ENCODE measurements at places on chromosomes 7 and 10.

DNA sequence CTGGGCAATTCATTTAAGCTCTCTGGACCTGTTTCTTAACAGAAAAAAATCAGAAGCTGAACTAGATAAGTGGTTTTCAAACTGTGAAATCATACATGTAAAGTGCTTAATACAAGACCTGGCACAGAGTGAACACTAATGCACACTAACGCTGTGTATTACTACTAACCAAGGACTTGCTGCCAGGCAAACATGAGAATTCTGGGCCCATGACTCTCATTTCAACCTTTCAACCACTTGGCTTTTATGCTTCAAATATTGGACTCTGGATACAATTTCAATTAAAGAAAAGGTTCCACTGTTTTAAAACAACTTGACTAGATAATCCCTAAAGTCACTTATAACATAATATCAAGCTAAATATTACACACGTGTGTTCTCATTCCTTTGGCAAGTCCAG, 73.4 kb downstream of the SRPK2 start:
- DNase-seq: no peak

- no peak for DNase-seq
These were observed 558.7 kb upstream of the FOXK1 start for GRCh38 chr7:4123346-4123745.

DNA sequence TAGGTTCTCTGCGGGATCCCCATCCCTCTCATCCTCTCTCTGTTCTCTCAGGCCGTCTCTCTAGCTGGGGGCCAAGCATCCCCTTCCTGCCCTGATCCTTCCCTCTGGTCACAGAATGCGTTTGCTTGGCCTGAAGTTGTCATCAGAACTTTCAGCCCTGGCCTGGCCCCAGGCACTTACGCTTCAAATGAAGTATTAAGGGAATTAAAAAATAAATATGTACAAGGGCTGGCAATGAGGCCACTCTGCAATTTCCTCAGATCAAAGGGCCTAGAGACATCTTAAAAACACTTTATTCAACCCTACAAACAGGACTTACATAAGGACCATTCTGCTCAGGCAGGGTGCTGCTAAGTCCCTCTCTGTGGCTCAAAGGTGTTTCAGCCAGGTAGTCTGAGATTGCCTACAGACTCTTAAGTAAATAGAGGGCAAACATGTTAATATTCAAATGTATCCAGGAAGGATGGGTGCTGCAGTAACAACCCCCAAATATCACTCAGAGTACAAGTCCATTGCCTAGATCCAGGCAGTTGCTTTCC, 16.0 kb downstream of the SFTPD start:
- DNase-seq: no peak

DNA sequence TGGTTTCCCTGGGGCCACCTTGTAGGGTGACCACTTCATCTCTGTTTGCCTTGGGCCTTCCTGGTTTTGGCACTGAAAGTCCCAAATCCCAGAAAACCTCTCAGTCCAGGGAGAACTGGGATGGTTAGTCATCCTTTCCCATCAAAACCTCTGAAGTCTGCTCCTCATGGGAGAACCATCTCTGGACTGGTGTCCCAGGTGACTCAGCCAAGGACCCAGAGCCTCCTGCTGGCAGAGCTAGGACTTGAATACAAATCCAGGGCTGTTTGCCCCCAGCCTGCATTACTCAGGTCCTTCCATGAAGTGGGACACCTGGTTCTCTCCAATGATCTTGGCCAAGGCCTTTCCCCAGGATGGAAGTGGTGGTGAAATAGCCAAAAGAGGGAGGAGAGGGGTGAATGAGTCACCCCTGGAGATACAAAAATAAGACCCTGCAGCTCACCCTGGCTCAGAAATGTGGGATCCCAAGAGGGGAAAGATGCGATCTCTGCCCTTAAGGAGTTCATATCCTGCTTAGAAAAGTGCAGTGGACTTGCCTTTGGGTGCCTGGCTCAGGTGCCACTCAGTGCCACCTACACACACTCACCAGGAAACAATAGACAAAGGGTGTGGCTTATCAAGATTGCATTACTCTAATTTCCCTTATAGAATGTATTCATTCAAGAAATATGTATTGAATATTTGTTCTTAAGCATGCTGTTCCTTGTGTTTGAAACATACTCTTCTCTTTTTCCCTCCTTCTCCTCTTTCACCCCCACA, 22.0 kb downstream of the ADRA2A start:
- DNase-seq: no peak

DNA sequence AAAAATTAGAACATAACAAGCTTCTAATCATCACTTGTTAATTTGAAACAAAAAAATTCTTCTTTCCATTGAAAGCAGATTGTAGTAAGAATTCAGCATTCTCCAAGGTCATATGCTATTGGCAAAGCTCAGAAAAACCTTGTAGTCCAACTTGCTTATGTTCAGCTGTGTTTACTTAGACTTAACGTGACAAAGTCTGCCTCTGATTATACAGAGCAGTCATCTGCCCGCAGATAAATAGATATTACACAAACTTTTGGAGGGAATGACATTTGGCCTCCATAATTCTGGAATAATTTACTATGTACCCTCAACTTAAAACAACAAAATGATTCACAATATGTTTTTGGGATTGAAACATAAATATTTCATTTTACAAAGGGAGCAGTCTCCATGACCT, 45.8 kb downstream of the MKX start:
- DNase-seq: no peak

- no peak for DNase-seq
These were observed 79.0 kb downstream of the GRB10 start for GRCh38 chr7:50703654-50704053.

GRCh38 chr10:117656385-117657367, 114.1 kb downstream of the EMX2 start:
- DNase-seq: peak; percentile 37

- DNase-seq: no peak
These were observed 47.1 kb upstream of the HYAL4 start for GRCh38 chr7:123797673-123798531.

GRCh38 chr10:103894441-103894864, 23.5 kb downstream of the STN1 start:
- no peak for DNase-seq

DNA sequence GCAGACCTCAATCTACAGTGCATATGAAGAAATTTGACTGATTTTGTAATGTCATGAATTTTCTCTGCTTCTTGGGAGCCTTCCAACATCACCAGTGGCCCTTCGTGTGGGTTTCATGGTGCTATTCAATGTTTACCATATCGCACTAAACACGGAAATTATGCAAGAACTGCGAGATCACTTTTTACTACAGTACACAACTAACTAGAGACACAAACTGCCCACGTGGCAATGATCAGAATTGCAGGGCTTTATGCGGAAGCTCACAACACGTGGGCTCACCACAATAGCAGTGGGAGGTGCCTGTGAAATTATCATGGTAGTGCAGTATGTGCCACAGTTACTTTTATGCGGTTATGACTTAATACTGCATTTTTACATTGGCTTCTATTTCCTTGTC, 449.7 kb upstream of the KLF6 start:
- DNase-seq: no peak

DNA sequence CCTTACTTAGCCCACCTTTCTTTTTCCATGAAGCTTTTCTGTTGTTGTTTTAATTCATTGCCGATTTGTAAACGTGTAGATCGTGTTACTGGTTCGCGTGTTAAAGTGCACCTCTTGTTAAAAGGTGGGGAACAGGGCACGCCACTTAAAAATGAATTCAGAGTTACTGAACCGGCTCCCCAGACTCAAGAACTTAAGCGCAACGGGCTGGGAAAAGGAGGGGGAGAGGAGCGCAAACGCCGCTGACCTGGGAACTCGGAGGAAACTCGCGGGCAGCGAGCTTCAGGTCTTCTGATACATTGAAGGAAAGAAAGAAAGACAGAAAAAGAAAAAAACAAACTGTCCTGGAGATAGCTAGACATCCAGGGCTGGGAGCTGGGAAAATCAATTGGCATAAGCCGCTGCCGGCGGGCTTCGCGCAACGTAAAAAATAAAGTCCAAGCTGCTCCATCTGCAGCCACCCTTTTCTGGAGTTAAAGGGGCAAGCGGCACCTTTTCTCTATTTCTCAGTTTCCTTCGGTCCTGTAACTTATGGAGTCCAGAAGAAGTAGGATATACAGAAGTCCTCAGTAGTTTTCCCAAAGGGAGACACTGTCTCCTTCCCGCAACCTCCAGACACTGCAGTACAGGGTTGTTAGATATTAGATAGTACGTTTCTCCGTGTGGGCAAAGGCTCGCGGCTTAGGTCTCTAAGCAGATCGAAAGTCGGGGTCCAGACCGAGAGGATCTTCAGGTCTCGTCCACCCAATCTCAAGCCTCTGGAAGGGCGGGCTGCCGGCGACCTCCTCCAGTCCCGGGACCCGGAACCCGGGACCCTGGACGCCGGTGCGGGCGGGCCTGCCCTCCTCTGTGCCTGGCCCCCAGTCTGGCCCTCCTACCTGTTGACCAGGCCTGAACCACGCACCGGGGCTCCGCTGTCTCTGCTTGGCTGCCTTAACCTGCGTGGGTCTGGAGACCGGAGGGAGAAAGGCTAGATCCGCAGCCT, 1.8 kb upstream of the DLX6 start:
- DNase-seq: no peak

DNA sequence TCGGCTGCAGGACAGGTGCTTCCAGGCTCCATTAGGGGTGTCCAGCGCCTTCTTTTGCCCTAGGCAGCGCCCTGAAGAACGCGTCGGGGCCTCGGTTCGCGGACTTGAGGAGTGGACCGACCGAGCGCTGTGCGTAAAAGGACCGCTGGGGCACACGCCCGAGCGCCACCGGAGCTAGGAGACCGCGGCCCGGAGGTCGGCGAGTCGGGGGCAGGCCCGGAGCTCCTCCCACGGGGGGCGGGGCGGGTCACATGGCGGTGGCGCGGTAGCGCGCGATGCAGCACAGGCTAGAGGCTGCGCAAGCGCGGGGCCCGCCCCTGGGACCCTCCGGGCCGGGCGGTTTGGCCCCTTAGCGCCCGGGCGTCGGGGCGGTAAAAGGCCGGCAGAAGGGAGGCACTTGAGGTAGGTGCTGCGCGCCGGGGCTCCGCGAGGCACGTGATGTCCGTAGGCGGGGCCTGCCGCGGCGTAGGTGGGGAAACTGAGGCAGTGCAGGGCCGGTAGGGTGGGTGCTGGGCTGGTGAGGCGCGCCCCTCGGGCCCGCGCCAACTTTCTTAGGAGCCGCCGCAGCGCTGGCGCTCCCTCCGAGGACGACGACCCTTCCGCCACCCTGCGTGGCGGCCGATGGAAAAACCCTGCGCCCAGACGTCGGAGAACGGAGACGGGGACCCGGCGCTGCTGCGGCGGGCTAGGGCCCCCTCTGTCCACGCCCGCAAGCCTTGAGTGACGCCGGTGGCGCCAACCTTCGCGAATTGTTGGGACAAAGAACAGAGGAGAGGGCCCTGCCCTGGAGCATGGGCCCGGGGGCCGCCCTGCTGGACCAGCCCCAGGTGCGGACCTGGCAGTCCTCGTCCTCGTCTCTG, at the start of gene PRXL2A:
PRXL2A (plus strand) TSS at position 310 of the 860 bp plus-strand sequence. CDS start 11,917 bp downstream, outside the sequence.
- peak; percentile 94 for DNase-seq

DNA sequence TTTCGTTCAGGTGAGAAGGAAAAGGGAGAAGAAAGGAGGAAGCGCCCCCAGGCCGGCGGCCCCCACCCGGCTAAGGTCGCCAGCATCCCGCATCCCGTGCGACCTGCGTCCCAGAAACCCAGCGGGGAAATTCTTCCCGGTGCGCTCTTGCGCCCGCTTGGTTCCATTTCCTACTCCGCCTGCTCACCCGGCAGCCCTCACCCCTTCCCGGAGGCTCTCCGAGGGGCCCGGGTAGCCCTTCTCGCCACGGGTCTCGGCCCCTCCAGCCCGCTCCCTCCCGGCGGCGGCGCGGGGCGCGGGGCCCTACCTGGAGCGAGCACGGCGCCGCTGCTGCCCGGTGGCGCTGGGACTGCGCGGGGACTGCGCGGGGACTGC, at the start of gene PRKCQ:
PRKCQ (minus strand) TSS at position 373 of the 375 bp plus-strand sequence. CDS start 65,141 bp downstream, outside the sequence.
- peak; percentile 6 for DNase-seq

GRCh38 chr7:49333180-49333881, 409.0 kb downstream of the CDC14C start:
- DNase-seq: no peak

DNA sequence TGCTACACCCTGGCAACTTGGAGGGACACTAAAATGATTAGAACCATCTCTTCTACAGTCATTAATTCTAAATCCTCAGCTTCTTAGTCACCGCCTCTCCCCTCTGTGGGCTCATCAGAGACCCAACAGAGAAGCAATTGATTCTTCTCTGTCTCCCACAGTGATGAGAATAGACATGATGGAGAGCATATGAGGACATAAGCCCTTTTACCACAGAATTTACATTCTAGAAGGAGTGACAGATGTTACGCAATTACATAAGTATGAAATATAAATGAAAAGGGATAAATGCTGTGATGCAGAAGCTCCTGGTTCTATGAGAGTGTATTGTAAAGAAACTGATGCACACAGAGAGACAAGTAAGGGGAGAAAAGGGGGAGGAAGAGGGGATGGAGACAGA, 18.1 kb upstream of the ABCB5 start:
- DNase-seq: no peak

GRCh38 chr7:125074141-125074540, 144.5 kb upstream of the POT1 start:
- no peak for DNase-seq

GRCh38 chr10:117162093-117163060, 24.3 kb upstream of the VAX1 start:
- DNase-seq: no peak

- DNase-seq: no peak
These were observed 126.7 kb downstream of the RGS10 start for GRCh38 chr10:119415536-119416503.

DNA sequence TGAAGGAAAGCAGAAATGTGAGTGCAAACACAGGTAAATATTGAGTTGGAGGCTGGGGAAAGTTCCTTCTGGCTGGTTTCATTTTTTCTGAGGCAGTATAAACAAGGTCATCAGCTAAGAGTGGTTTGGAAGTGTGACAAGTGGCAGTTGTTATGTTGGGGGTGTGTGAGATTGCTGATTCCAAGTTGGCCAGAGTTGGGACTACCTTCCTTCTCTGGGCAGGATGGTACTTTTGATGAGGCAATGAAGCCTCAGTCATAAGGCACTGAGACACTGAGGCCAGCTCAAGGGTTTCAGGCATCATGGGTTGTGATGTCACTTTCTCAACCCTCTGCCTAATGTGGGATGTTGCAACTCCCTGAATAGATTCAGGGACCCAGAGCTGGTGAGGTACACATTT, 8.2 kb upstream of the PTTG1IP2 start:
- DNase-seq: no peak

DNA sequence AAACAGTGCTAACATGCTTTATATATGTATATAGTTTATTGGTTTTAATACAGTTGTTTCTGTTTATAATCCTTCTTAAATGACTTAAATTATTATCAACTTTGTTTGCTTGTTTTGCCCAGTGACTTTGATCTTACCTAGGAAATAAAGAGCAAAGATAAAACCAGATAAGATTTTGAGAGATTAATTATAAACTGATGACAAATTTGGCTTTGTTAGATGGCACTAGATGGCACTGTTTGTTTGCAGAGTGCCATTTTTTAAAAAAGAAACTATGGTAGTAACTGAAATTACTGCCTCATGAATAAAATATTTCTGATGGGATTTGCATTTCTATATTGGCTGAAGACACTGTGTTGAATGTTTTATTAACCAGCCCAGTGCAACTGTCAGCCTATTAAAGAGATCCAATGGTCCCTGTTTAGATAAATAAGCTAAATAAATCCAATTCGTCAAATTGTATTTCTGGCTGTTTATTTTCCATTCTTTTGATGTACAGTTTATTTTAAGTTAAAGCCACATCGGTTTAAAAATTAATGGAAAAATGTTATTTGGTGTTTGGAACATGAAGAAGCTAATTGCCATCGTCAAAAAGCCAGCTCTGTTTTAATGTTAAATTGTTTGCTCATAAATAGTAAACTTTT, 28.7 kb downstream of the VTI1A start:
- DNase-seq: no peak

All from GM12892 (cell line).